ENCODE measurements at places on chromosomes 7 and 10.
A peak's percentile ranks its signal among the peaks of the same experiment; 100 is the strongest.

DNA sequence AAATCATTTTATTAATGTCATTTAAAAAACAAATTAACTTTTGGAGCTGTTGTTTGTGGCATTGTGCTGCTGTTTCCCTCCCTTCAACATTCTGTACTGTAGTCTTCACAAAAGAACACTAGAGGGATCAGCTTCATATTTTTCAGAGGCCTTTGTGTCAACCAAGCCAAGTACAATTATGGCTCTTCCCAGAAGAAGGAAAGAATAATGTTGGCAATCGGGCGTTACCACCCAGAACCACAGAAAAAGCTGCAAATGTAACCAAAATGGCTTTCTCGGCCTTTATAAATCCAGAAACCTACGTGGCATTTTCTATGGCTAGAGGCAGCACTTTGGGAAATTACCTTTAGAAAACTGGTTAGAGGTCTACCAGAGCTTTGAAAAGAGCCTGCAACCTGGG is 98.8 kb upstream of the COL1A2 start:
- DNase-seq, result no peak

DNA sequence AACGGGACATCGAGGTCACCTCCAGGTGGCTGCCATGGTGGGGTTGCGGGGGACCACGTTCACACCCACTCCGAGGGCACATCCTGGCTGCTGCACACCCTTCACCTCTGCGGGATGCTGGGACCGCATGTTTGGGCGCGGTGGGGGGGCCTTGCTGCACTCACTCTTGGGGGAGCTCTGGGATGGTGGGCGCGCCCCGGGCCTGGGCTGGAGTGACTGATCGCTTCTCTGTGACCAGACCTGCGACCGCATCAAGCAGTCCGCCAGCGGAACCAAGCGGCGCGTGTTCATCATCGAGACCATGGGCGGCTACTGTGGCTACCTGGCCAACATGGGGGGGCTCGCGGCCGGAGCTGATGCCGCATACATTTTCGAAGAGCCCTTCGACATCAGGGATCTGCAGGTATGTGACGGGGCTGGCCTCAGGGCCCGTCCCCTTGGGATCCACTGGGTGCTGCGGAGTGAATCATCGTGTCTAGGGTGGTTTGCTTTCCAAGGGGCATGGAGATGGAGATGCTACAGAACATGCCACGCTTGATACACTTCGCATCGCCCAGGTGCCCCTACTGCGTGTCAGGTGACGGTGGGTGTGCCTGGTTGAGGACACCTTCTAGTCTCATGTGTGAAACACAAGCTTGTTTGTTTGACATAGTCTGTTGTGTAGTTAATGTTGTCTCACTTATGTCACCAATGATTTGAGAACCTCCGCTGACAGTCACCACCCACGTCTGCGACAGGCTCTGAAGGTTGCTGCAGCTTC is 42.8 kb downstream of the PITRM1 start:
- no peak for DNase-seq

DNA sequence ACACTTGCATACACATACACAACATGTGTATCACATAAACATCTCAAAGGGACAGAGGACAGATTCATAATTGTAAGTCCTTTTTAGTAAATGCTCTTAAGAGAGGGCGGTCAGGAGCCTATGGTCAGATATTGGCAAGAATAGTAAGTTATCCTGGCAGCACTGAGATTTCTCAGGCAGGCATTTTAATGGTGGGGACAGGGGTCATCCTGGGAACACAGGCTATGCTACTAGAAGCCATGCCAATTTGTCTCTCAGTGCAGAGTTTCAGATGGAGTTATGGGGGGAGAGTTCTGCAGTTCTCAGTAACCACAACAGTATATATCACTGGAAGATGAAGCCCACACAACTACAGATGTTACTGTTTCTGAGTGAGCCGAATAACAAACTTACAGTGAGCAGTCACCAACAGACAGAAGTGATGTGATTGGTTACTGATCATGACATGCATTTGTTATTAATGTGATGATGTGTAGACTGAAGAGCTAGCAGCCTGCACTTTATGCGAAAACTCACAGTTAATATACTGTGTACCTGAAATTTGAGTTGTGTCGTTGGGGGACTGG is 16.4 kb downstream of the ZNF487 start:
- no peak for DNase-seq

- no peak for DNase-seq
Measured at GRCh38 chr7:74306730-74307469, 17.7 kb downstream of the CLIP2 start.

DNA sequence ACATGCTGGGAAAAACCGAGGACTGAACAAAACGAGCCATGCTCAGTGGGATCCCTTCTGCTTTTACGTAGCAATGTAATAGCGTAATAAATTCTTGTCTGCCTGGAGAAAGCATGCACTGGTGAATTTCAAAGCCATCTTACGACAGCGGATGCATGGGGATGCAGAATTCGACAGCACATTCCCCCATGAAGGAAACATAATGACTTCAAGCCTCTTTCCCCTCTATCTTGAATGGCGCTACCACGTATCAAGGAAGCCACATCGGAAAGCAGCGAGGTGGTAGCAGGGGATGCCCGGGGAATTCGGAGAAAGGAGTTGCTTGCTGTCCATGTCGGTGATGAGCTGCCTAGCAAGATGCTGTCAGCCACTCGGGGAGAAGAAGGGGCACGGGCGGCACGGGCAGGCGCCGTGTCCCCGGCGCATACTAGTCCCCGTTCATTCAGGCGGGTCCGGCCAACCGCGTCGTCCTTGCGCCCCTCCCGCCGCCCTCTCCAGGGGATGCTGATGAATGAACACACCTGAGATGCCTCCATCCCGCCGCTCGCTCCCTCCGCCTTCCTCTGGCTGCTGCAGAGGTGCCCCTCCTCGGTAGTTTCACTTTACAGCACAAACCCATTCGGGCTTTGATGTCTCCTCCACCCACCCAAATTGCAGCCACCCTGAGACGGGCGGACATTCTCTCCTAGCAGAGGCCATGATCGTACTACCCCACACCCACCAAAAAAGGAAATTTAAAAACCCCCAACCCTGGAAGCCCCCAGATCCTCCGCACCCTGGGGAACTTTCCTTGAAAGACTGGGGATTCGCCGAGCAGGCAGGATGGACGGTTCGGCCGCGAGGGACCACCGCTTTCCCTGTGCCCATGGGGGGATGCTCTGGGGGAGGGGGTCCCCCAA is 644 bp downstream of the SORBS1 start:
- DNase-seq, result peak; percentile 34

GRCh38 chr10:18759575-18759974 is 100.3 kb downstream of the ARL5B start:
- DNase-seq, result no peak

DNA sequence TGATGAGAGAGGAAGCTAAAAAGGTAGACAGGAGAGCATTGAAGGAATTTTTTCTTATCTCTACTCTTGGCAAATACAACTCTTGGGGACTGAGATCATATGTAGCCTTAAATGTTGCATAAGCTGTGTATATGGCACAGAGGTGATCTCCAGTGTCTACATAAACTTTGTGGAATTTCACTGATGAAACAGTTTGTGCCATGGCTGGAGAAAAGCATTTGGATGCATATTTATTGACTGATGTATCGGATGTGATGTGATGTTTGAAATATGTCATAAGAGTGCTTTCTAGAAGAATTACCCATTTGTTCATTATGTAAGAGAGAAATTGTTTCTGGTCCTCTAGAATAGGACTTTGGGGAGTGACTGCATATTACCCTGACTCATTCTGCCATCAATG is 244.9 kb upstream of the LRRTM3 start:
- no peak for DNase-seq

GRCh38 chr7:82675396-82675795 is 231.8 kb upstream of the CACNA2D1 start:
- no peak for DNase-seq

- DNase-seq, result no peak
Measured at GRCh38 chr7:4861673-4862072, at the start of gene PAPOLB. Gene PAPOLB, minus strand, starts transcription at chr7:4862030. Its CDS starts 220 bp downstream, at chr7:4861810.

DNA sequence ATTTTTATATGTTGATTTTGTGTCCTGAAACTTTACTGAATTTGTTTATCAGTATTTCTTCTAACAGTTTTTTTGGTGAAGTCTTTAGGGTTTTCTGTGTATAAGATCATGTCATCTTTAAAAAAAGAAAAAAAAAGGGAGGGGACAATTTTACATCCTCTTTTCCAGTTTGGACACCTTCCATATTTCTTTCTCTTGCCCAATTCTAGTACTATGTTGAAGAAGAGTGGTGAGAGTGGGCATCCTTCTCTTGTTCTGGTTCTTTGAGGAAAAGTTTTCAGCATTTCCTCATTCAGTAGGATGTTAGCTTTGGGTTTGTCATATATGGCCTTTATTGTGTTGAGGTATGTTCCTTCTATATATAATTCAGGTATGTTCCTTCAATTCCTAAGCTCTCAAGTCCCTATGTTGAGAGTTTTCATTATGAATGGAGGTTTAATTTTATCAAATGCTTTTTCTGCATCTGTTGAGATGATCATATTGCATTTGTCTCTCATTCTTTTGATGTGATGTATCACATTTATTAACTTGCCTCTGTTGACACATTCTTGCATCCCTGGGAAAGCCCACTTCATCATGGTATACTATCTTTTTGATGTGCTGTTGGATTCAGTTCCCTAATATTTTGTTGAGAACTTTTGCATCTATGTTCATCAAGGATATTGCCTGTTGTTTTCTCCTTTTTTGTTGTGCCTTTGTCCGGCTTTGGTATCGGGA is 12.1 kb downstream of the TAS2R40 start:
- DNase-seq, result no peak

DNA sequence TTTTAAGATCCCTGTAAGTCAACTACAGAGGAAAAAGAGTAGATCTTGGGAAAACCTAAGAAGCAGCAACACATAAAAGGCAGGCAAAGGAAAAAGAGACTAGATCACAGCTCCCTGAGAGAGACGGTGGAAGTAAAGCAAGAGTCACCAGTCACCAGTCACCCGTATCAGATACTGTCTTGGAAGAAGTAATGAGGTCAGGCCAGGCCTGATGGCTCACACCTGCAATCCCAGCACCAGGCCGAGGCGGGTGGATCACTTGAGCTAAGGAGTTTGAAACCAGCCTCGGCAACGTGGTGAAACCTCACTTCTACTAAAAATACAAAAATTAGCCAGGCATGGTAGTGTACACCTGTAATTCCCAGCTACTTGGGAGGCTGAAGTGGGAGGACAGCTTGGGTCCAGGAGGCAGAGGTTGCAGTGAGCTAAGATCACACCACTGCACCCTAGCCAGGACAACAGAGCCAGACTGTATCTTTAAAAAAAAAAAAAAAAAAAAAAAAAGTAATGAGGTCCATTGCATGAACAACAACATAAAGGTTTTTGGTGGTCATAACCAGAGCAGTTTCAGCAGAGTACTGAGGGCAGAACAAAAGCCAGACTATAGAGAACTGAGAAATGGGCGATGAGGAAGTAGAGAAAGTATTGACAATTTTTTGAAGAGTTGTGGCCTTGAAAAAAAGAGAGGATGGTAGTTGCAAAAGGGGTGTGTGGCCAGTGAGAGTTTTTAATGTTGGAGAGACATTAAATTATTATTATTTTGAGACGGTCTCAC is 16.9 kb downstream of the ZNF713 start:
- DNase-seq, result no peak

DNA sequence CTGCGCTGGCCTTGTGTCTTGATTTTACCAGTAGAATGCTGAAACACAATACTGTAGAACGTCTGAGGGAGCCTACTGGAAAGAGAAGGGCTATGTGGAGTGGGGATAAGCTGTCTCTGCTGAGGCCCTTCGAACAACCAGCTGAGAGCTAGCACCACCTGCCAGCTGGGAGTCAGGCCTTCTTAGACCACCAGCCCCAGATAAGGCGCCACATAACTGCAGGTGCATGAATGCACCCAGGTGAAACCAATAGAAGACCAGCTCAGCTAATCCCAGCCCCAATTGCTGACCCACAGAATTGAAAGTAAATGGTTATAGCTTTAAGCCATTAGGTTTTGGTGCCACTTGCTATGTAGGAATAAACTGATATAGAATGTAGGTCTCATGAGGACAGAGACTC is 438.4 kb downstream of the ADRA2A start:
- DNase-seq, result no peak

DNA sequence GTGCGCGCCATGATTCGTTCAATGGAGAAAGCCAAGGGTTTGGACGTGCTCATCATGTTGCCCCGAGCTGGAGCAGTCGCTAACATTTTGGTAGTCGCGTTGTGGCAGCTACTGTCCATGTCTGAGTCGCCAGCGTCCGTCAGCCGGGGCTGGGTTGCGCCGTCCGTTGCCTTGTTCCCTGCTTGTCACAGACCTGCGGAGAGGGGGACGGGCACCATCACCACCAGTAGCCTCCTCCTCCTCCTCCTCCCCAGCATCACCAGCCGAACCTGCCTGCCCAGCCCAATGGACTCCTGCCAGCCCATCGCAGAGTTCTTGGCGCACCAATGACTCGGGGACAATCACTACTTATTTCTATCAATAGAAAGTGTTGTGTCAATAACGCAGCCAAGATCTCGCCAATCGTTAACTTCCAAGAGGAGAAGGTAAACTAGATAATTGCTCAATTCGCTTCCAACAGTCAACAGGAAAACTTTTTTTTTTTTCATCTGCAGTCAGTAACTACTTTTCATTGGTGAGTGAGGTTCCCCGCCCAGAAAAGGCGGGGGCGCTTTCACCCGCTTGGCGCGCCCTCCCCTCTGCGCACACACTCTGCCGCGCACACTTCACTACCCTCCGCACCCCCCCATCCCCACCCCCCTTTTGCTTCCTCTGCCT is at the start of gene FEZF1:
FEZF1 (minus strand) TSS at position 432 of the 657 bp plus-strand sequence; CDS start at position 119, 313 bp downstream.
- DNase-seq, result no peak

GRCh38 chr10:13347500-13348156 is 465 bp downstream of the SEPHS1 start:
- DNase-seq, result peak; percentile 63

DNA sequence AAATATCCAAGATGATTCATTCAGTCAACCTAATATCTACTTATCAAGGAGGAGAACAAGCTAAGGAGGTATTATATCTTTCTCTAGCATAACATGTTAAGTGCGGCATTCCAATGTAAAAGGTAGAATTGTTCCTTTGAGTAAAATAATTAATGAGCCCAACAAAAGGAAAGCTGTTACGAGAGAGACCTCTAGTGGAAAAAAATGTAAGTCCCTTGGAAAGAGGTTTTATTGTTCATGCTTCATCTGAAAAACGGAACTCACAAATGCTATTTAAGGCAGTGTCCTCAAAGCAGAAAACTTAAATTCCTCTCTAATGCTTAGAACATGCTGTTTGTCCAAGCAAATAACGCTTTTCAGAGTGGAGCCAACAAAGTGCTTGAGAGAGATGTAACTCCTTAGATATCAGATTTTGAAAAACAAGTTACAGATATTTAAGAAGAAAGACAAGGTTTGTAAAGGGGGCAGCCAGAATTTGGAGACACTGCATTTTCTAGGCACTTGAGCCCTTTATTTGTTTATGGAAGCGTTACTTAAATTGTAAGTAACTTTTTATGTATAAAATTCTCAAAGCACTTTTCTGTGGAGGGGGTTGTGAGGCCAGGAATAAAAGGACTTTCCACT is 119.9 kb downstream of the TFEC start:
- no peak for DNase-seq

DNA sequence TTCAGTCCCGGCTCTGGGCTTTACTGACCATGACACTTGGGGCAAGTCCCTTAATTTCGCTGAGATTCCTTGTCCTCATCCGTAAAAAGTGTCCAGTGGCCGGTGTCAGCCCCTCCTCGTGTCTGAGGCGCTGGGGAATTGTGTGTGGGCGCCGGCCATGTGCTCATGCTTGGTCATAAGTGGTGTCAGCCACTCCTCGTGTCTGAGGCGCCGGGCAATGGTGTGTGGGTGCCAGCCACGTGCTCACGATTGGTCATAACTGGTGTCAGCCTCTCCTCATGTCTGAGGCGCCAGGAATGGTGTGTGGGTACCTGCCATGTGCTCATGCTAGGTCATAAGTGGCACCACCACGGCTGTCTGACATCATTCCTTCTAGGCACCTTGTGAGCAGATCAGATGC is 40.7 kb upstream of the DMBT1 start:
- no peak for DNase-seq

Measured in T-helper 17 cell (primary cell).